Activated CD4-positive, alpha-beta memory T cell treated with anti-CD3 and anti-CD28 coated beads, Interleukin-2, amount 10 ng/mL, durations not matched to agents 7 days and 5 days (primary cell): ENCODE measurements at places on chromosomes 5 and 9.

GRCh38 chr5:88785746-88786565, 97.0 kb downstream of the MEF2C start:
- H3K27me3 ChIP-seq = peaks cover 2% of the 10 kb centered on the region
- H3K4me3 ChIP-seq = no peak overlapping the region
- no peak overlapping the region for H3K27ac ChIP-seq
- DNase-seq = no peak
- no peaks in the 10 kb centered on the region for H3K36me3 ChIP-seq

DNA sequence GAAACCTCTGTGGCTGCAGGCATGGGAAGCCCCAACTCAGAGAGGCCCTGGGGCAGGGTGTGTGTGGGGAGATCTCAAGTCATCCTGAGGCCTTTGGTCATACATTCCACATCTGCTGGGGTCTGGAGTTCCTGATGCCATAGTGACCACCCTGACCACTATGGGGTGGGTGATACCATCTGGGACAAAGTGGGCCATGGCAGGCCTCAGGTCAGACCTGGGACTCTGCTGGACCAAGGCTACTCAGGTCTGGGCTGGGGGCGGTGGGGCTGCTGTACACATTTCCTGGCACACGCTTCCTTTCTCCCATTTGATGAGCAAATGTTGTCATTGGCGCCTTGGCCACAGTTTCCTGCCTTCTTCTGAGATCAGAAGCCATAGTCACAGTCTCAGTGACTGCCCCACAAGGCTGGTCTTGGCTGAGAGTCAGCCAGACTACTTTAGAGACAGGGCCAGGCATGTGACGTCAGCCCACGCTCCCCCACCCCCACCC, 15.1 kb upstream of the ACSL6 start:
- H3K27me3 ChIP-seq = peaks cover 21% of the 10 kb centered on the region
- DNase-seq = peak; percentile 72
- no peak overlapping the region for H3K4me3 ChIP-seq
- no peak overlapping the region for H3K27ac ChIP-seq
- H3K36me3 ChIP-seq = peaks cover 10% of the 10 kb centered on the region
- peaks cover 9% of the 10 kb centered on the region for H3K4me1 ChIP-seq

- no peak overlapping the region for H3K27ac ChIP-seq
- H3K27me3 ChIP-seq = no peaks in the 10 kb centered on the region
- no peak overlapping the region for H3K4me3 ChIP-seq
- no peak for DNase-seq
- no peaks in the 10 kb centered on the region for H3K4me1 ChIP-seq
- H3K36me3 ChIP-seq = no peaks in the 10 kb centered on the region
These were observed 22.3 kb downstream of the GALNT12 start for GRCh38 chr9:98829766-98830165.

DNA sequence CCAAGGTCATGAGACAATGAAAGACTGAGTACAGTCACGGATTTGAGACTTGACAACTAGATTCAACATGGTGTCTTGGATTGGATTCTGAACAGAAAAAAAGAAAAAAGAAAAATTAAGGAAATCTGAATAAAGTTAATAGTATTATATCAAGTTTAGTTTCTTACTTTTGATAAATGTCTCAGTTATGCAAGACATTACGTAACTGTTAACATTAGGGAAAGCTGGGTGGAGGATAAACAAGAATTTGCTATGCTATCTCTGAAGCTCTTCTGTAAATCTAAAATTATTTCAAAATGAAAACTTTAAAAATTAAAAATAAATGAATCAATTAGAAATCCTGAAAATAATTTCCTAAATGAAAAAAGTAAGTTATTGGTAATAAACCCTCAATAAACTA, 14.4 kb upstream of the DCAF12 start:
- H3K27ac ChIP-seq = no peak overlapping the region
- peaks cover 2% of the 10 kb centered on the region for H3K4me1 ChIP-seq
- no peaks in the 10 kb centered on the region for H3K36me3 ChIP-seq
- H3K27me3 ChIP-seq = peaks cover 10% of the 10 kb centered on the region
- no peak overlapping the region for H3K4me3 ChIP-seq
